Pons (tissue), 1 donor: ENCODE measurements at places on chromosomes 12 and 14.

DNA sequence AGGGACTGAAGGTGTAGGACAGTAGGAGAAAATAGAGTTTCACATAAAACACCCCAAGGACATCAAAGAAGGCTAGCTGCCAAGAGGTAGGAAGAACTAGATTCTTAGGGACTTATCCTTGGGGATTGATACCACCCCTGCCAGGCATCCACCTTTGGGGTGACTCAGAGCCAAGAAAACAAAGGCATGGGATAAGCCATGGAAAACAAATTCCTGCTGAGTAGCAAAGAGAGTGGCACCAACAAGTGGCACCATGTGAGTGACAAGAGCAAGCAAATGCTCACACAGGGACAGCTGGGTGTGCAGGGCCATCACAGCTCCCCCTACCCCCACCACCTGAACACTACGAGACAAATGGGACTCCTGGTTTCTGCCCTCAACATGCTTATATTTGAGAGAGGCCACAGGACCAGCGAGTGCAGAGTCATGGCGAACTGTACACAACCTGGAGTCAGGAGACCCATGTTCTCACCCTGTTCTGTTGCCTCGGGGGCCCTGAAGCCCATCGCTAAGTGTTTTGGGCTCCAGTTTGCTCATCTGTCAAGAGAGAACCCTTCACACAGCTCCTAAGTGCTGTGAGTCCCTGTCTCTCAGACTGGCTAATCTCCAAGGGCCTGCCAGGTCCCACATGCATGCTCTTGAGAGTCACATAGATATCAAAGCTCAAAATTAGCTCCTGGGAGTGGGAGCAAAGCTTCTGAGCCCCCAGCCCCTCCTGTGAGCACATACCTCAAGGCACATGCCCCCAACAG, 91.9 kb downstream of the DPF3 start:
- no peak for DNase-seq

- DNase-seq = no peak
These were observed 139.2 kb downstream of the C12orf75 start for GRCh38 chr12:105469701-105470100.

GRCh38 chr14:75979648-75980565, 1.9 kb downstream of the TGFB3 start:
- no peak for DNase-seq

DNA sequence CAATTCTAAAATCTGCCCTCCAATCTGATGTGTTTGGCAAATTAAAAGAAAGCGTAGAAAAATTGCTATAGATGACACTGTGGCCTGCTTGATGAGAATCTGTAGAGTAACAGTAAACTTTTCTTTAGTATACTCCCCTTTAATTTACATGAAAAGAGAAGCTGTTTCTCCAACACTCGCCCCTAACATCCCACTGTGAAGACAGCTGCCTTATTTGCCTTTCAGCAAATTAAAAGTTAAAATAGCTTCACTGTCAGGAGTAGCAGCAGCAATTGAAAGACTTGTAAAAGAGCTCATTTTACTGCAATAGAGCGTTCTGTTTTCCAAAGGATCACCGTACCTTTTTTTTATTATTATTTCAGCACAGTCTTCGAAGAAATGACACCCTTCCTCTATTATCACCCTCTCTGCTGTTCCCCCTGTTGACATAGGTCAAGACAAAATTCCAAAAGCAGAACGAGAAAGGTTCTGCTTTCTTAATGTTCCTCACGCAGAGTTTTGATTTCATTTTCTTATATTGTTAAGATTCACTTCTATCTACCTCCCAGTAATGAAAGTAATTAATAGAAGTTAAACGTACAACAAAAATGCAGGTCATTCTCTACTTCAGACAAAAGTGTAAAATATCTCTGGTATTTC, 153.5 kb upstream of the USP15 start:
- no peak for DNase-seq

- peak; percentile 61 for DNase-seq
These were observed 40.3 kb downstream of the SOCS2 start for GRCh38 chr12:93612776-93613175.

GRCh38 chr12:117904051-117904450, 64.7 kb downstream of the KSR2 start:
- DNase-seq = no peak

- no peak for DNase-seq
These were observed 116.3 kb downstream of the RTN1 start for GRCh38 chr14:59754256-59754655.

- no peak for DNase-seq
These were observed 236.2 kb upstream of the KRR1 start for GRCh38 chr12:75747572-75748021.

DNA sequence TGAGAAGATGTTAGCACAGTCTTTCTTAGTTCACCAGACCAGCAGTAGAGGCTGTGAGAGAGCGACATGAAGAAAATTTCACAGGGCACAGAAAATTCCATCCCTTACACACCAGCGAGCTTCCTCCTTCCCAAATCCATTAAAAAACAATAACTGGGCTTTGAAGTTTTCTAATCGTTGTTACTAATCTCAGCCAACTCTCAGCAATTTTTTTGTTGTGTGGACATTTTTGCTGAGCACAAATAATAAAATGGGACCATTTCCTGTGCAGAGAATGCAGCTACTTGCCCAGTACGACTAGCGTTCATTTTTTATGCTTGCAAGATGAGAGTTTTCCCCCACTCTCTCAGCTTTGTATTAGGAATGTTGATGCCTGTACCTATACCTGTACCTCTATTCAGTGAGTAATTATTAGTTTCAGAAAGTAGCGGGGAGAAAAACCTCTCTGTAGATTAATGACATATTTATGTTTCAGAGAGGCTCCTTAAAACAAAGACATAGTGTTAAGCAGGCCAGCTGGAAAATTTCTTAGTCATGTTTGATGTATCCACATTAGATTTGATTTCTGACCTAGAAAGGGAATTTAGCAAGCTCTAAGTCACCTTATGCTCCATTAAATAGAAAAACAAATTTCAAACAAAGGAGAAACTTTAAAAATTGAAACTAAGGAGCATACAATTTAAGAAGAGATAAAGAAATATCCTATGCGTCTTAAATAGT, 146.5 kb downstream of the SRGAP1 start:
- no peak for DNase-seq

DNA sequence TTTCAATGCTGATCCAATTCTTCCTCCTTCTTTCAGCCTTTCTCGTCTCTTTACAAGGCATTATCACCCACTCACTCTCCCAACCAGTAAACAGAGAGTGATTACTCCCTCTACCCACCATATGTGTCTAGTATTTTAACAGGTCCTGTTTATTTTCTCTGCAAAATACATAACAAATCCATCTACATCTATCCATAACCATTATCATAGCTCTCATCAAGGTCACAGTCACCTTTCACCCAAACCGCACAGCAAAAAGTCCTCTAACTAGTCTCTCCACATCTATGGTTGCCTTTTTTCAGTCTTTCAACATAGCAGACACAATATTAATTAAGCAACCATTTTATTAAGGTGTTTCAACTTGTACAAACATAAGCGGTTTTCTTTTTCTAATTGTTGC, 21.9 kb upstream of the RERG start:
- DNase-seq = no peak

GRCh38 chr14:64349741-64350490, 38.2 kb upstream of the MTHFD1 start:
- DNase-seq = no peak

GRCh38 chr12:130412384-130412783, 74.7 kb downstream of the PIWIL1 start:
- no peak for DNase-seq

GRCh38 chr14:60915781-60916180, 65.1 kb downstream of the TRMT5 start:
- no peak for DNase-seq

GRCh38 chr14:64762044-64763034, 58.1 kb downstream of the PLEKHG3 start:
- DNase-seq = peak; percentile 59

- DNase-seq = no peak
These were observed 106.9 kb upstream of the DYRK2 start for GRCh38 chr12:67541625-67541991.

DNA sequence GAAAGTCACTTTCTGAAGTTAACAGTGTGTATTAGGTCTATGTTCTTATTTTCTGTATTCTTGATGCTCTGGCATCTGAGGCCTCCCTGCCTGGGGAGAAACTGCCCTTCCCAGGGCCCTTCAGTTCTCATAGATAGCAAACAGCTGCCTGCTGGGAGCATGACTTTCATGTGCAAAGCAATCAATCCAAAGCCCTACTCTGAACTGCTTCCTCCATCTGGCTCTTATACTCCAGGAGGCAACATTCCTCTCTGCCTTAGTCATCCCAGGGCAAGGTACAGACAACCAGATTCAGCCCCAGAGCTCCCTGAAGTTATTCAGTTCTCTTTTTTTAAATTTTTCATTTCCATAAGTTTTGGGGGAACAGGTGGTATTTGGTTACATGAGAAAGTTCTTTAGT, 41.7 kb upstream of the RIN3 start:
- DNase-seq = no peak

DNA sequence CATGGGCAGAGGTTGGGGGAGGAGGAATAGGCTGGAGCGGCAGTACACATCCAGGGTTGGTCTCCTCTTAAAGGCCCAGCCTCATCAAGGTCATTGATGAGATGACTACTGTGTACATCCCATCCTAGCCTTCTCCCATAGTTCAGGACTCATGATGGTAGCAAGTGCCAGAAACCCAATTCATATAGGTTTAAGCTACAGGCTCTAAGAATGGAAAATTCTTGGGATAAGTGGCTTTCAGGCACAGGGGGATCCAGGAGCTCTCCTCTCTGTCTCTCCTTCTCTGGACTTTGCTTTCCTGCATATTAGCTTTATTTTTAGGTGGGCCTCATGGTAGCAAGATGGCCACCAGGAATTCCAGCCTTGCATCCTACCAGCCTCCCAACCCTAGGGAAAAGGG, 6.3 kb downstream of the SDSL start:
- no peak for DNase-seq

- peak; percentile 57 for DNase-seq
These were observed 59.4 kb downstream of the TSPAN11 start for GRCh38 chr12:30985814-30986452.

- DNase-seq = no peak
These were observed 132.9 kb upstream of the SLC35F4 start for GRCh38 chr14:57998766-57999165.

GRCh38 chr12:48422060-48422459, 50.3 kb upstream of the ANP32D start:
- no peak for DNase-seq

GRCh38 chr12:125688881-125689280, 623.6 kb downstream of the AACS start:
- DNase-seq = no peak

GRCh38 chr12:104279164-104279563, 24.4 kb upstream of the EID3 start:
- DNase-seq = no peak

- DNase-seq = no peak
These were observed 770.2 kb downstream of the BCL11B start for GRCh38 chr14:98501836-98502235.

GRCh38 chr12:95173392-95174251, 43.6 kb downstream of the FGD6 start:
- DNase-seq = no peak

GRCh38 chr12:5010151-5010550, 33.5 kb upstream of the KCNA5 start:
- DNase-seq = no peak

GRCh38 chr12:115223991-115224390, 540.0 kb upstream of the TBX3 start:
- DNase-seq = no peak

DNA sequence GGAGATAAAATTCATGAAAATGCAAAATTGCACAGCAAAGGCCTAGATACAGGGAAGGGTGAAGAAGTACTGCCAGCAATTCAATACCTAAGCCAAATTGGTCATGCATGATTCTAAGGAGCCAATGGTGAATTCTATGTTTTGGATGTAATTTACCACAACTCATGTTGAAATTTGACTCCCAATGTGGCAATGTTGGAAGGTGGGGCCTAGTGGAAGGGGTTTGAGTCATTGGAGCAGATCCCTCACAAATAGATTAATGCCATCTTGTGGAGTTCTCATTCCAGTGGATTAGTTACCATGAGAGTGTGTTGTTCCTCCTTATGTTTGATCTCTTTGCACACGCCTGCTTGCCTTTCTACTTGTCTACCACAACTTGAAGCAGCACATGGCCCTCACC, 194.0 kb upstream of the ALG10 start:
- DNase-seq = no peak

- DNase-seq = peak; percentile 60
These were observed 249.5 kb downstream of the APAF1 start for GRCh38 chr12:98894412-98895085.

GRCh38 chr12:116537101-116537904, 21.9 kb upstream of the MAP1LC3B2 start:
- no peak for DNase-seq

DNA sequence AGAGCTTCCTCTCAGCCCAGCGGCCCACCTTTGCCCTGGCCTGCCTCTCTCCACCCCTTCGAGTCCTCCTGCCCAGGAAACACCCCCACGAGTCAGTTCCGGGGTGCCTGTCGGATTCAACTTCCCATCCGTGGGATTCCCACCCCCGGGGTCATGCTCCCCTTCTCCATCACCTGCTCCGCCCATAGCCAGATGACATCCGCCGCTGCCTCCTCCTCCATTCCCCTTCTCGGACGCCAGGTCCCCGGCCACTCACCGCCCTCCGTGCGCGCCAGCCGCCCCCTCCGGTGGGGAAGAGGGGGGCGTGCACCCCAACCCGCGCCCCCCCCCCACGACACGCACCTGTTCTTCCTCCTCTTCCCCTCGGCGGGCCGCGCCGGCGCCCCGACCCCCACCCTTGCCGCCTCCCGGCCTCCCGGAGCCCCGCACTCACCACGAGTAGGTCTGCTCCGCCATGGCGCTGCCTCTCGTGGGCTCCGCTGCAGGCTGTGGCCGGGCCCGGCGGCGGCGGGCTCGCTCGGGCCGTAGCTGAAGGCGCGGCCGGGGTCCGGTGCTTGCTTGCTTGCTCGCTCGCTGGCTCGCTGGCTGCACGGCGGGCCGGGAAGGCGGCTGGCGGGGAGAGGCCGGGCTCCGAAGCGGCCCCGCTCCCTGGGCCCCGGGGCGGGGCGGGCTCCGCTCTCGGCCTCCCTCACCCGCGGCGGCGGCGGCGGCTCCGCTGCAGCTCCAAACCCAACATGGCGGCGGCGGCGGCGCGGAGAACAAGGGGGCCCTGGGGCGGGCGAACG, 554 bp downstream of the SPPL3 start:
- peak; percentile 46 for DNase-seq

GRCh38 chr12:20629414-20630156, 65.5 kb upstream of the SLCO1C1 start:
- DNase-seq = no peak
